ENCODE measurements at places on chromosomes 5 and 9. TPM values are rescaled to one million over a fixed set of nuclear protein-coding genes. Genes with fewer than 3 reads are reported as not detected.

DNA sequence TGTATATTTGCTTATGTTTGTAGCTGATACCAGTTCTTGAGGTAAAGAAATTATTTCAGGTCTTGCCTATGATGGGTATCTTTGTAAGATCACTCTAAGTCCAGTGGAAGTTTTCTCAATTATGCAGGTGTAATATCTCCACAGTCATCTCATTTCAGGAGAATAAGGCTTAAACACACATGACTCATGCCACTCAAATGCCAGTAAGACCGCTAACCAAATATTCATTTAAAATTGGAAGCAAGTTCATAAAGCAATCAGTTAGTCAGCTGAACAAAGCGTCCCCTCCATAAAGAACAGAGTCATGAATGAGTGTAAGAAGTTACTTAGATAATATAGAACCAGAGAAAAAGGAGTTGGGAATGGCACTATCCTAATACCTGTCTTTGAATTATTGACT, 248.7 kb downstream of the LURAP1L start:
- no peak overlapping the region for H3K27ac ChIP-seq
- DNase-seq, result no peak
- H3K36me3 ChIP-seq, result no peaks in the 10 kb centered on the region
- H3K4me1 ChIP-seq, result no peaks in the 10 kb centered on the region
- H3K27me3 ChIP-seq, result no peaks in the 10 kb centered on the region

GRCh38 chr9:133041958-133042357, 11.2 kb downstream of the GTF3C5 start:
- no peak for DNase-seq
- H3K27me3 ChIP-seq, result no peaks in the 10 kb centered on the region
- no peak overlapping the region for H3K27ac ChIP-seq
- no peaks in the 10 kb centered on the region for H3K4me1 ChIP-seq
- H3K36me3 ChIP-seq, result peaks cover 32% of the 10 kb centered on the region
- H3K4me3 ChIP-seq, result no peak overlapping the region

DNA sequence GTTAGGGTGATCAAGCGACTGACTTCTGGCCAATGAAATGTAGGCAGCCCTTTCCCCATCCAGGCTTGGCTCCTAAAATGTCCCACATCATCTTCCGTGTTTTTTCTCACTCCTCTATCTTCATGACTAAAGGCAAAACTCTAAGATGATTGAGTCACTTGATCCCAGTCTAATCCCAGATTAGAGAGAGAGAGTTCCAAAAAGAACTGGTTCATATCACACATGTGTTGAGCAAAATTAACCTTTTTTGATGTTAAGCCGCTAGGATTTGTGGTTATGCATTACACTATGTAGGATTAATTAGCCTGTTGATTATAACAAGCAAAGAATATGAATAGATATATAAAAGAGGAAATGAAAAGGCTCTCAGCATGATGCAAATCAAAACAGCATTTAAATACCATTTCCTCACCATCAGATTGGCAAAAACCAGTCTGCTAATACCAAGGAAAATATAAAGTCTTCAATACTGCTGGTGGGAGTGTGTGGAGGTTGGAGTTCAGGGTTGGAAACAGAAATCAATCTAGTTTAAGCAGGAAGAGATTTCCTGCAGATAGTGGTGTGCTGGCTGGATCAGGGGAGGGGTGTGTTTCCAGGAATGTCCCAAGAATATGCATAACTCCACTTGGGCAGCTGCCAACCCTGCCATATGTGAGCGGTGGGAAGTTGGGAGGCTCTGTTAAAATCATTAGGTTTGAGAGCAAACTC, 187.6 kb upstream of the S1PR3 start:
- no peak overlapping the region for H3K27ac ChIP-seq
- H3K36me3 ChIP-seq, result no peaks in the 10 kb centered on the region
- no peaks in the 10 kb centered on the region for H3K27me3 ChIP-seq
- H3K4me1 ChIP-seq, result no peaks in the 10 kb centered on the region

GRCh38 chr5:142614054-142614453, 71.8 kb downstream of the FGF1 start:
- no peak overlapping the region for H3K27ac ChIP-seq
- H3K27me3 ChIP-seq, result no peaks in the 10 kb centered on the region
- H3K4me1 ChIP-seq, result no peaks in the 10 kb centered on the region
- H3K4me3 ChIP-seq, result no peak overlapping the region

Gene TTC33
- 27.7 TPM for total RNA-seq

Gene ZFP2
- total RNA-seq, result 0.40 TPM

GRCh38 chr5:170945275-170945674, 83.5 kb downstream of the RANBP17 start:
- H3K27ac ChIP-seq, result no peak overlapping the region
- no peak for DNase-seq
- no peak overlapping the region for H3K4me3 ChIP-seq
- no peaks in the 10 kb centered on the region for H3K27me3 ChIP-seq
- H3K4me1 ChIP-seq, result no peaks in the 10 kb centered on the region
- no peaks in the 10 kb centered on the region for H3K36me3 ChIP-seq

DNA sequence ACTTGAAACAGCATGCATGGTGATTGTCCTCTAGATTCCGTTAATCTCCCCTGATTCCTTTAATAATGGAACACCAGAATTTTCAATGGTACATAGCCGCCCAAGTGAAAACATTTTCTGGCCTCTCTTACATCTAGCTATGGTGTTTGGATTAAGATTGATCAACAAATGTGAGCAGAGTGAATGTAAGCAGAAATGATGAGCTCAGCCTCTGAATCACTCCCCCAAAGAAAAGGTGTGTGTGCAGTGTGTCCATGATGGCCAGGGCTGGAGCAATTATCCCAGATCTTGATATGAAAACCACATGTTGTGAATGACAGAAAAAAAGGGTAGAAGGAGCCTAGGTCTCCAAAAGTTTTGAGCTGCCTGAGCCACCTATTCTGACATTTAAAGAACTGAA, 55.3 kb downstream of the OR2K2 start:
- DNase-seq, result no peak
- H3K36me3 ChIP-seq, result no peaks in the 10 kb centered on the region
- no peaks in the 10 kb centered on the region for H3K4me1 ChIP-seq
- H3K27ac ChIP-seq, result no peak overlapping the region
- H3K4me3 ChIP-seq, result no peak overlapping the region
- H3K27me3 ChIP-seq, result no peaks in the 10 kb centered on the region

All from CD8-positive, alpha-beta memory T cell (primary cell).